Lung (tissue), 17 donors: ENCODE measurements at places on chromosomes 3 and 15.

- DNase-seq, result no peak
Measured at GRCh38 chr3:146271180-146271579, 20.3 kb upstream of the PLSCR4 start.

GRCh38 chr3:81696090-81696489, 65.4 kb downstream of the GBE1 start:
- DNase-seq, result no peak

DNA sequence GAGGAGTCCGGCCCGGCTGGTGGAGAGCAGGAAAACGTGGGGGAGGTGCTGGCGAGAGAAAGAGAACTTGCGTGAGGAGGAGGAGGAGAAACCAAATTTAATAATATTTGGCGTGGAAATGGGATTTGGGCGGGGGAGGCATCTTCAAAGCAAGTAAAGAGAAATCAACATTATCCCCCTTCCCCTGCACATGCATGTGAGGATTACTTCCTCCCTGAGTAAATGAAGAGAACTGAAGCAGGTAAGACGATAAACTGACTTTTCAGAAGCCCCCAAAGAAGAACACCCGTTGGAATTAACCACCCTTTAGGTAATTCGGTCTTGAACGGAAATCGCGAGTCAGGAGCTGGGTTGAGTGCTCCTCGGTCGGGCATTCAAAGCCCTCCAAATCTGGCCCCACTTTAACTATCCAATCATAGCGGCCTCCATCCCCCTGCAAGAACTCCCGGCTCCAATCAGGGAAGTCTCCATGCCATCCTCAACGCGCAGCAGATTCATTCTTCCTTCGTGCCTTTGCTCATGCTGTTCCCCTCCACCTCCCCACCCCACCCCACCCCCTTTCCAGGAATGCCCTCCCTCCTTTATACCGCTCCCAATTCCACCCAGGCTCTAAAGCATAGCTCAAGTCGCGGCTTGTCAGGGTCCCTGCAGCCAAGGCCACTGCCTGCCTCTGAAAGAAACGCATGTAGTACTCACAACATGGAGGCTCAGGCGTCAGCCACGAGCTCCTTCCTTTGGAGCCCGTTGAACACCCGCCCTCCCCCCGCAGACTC, 545 bp upstream of the RFX7 start:
- peak; percentile 86 for DNase-seq

- peak; percentile 50 for DNase-seq
Measured at GRCh38 chr15:60091157-60091556, 87.0 kb downstream of the FOXB1 start.

DNA sequence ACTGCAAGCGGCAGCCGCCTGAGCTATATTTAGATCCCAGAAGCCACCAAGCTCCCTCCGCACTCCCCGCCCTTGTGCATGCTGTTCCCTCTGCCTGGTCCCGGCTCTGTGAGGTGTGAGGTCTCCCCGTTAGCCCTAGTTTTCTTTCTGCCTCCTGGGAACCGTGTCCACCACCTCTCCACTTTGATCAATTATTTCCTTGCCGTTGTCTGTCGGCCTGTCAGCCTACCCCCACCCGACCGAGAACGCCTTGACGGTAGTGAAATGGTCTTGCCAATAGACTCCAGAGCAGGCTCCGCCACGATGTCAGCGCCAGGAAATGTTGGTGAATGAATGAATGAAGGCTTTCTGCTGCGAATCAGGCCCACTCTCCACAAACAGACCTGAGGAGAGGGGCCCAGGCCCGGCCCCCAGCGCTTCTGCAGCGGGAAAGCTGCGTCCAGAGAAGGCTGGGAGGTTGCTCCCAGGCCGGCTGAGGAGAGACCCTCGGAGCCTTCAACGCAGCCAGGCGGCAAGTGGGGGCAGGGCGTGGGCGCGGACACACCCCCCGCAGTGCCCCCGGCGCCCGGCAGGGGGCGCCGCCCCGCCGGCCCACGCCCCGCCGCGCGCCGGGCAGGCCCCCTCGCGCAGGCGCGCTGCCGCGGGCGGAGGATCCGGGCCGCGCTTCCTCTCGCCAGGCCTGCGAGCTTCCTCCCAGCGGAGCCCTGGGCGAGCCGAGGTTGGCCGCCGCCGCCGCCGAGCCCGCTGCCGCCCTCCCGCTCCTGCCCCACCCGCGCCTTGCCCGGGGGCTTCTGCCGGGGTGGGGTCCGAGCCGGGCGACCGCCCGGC, at the start of gene CSK:
CSK (plus strand) TSS at position 650 of the 828 bp plus-strand sequence. CDS start 16,218 bp downstream, outside the sequence.
- DNase-seq, result peak; percentile 80

GRCh38 chr3:88191872-88192409, 42.2 kb downstream of the C3orf38 start:
- no peak for DNase-seq

DNA sequence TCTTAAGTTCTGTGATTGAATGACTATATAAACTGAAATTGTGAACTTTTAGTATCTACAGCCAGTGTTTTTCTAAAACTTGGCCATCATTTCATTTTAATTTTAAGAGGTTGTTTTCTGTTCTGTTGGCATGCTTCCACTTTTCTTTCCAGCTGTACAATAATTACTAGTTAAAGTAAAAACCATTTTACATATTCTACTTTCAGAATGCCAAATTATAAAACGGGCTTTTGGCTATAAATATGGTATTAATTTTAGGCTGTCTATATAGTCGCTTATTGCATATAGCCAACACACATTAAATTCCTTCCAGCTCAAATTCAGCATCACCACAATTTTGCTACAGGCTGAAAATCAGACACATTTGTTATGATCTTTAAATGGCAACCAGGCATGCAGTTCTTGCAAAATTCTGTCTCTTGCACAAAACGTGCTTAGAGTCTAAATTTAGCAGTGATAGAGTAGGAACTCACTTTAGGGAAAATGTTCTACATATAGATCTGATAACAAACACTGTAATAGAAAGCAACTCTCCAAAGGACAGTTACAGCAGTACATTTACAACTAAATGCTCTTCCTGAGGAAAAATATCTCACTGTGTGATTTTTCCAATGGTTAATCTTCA, 81.1 kb downstream of the BTD start:
- DNase-seq, result peak; percentile 74

- DNase-seq, result no peak
Measured at GRCh38 chr3:86176445-86176784, 814.5 kb downstream of the VGLL3 start.

DNA sequence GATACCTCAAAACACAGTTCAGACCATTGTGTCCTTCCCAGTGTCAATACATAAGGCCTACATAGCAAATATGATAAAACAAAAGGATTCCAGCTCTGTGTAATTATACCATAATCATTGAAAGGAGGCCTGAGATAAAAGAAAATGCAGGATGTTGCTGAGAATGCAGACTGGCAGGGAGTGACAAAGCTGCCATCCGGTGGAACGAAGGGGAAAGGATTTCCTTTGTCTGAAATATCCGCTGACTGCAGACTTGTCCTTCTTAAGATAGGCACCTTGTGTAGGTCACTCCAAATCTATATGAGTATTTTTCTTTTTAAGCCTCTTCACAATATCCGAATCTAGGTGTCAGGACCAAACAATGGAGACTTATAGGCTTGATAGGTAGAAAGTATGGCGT, 108.0 kb downstream of the KCNH8 start:
- DNase-seq, result no peak

GRCh38 chr3:122979211-122979610, 48.4 kb downstream of the SEMA5B start:
- peak; percentile 50 for DNase-seq

DNA sequence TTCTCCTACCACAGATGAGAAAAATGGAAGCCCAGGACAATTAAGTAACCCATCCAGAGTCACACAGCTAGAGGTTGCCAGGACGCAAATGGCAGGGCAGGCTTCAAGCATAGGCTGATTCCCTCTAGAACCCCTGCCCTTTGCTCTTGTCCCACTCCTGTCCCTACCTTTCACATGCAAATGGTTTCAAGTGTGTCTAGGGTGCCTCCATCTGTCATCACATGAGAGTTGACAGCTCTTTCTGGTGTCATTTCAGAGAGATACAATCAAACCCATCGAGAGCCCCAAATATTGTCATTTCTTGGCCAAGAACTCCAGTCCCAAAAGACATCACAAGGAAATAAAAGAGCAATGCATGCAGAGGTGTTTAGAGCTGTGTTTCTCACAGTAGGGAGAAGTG, 23.7 kb downstream of the CCDC12 start:
- peak; percentile 6 for DNase-seq

GRCh38 chr3:139718415-139718814, 40.6 kb upstream of the NMNAT3 start:
- peak; percentile 59 for DNase-seq

DNA sequence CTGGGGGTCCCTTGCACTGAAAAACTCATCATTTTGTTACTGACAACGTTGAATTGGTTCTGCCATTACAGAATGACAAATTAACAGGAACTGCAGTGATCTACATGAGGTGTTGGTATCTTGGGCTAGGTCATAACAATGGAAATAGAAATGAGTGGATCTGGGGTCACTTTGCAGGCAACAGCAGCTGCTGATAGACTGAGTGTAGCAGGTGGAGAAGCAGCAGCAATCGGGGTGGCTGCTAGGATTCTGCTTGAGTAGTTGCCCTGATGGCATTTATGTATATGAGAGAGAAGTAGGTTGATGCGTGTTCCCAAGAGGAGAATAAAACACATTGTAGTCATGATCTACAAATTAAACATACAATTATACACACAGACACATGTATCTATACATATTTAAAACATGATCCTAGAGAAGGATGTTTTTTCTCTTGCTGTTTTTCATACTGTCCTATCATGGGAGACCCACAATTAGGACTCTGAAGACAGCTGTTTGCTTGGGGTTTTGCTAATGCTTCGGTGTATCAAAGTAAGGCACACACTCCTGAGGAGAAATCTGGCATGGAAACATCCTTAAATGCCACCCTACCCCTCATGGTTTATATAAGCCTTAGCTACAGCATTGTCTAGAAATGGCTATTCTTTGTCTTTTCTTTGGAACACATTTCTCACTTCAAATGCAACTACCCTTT, 15.8 kb upstream of the THBS1 start:
- DNase-seq, result no peak

DNA sequence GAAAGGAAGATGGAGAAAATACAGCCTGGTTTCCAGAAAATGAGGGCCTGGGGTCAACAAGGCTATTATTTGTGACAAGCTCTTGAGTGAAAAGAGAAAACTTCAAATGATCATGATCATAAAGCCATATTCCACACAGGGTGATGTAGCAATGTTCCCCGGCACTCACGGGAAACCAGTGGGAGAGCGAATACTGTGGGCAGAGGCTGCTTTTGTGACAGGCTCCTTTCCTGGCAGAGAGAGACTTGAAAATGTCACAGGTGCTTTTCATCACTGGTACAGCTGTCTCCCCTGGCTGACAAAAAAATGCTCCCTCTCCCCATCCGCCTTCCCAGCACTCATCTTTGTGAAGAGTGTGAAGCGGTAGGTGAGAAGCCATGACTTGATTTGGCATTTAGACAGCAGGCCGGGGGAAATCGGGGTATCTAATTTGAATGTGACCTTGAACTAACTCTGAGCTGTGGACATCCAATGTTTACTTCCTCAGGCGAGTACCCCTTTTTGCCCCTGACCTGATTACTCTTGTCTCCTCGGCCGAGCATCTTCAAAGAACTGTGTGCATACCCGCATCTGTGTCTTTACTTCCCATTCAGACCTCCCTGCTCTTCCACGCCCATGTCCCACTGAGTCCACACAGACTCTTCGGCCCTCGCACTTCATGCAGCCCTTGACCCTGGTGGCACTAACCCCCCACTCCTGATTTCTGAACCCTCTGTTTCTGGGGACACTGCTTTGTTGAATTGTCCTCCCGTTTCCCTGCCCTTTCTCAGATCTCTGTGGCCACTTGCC, 23.2 kb downstream of the CA12 start:
- DNase-seq, result no peak

DNA sequence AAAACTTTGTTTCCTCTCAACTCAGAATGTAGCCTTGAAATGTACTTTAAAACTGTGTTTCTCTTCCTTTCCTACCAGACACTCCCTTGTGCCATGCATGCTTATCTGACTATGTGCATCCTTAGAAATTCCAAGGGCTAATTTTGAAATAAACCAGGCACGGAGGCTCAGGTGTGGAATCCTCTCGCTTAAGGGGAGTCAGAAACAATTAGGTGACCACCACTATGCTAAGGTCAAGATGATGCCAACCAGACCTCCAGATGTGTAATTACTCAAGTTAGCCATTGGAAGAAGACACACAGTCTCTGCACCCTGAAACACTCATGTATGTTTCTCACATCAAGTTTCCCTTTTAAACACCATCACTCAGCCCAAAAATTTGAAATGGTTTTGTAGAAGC, 572.1 kb downstream of the VGLL3 start:
- DNase-seq, result no peak

GRCh38 chr3:43298292-43298691, 12.0 kb downstream of the SNRK start:
- no peak for DNase-seq

DNA sequence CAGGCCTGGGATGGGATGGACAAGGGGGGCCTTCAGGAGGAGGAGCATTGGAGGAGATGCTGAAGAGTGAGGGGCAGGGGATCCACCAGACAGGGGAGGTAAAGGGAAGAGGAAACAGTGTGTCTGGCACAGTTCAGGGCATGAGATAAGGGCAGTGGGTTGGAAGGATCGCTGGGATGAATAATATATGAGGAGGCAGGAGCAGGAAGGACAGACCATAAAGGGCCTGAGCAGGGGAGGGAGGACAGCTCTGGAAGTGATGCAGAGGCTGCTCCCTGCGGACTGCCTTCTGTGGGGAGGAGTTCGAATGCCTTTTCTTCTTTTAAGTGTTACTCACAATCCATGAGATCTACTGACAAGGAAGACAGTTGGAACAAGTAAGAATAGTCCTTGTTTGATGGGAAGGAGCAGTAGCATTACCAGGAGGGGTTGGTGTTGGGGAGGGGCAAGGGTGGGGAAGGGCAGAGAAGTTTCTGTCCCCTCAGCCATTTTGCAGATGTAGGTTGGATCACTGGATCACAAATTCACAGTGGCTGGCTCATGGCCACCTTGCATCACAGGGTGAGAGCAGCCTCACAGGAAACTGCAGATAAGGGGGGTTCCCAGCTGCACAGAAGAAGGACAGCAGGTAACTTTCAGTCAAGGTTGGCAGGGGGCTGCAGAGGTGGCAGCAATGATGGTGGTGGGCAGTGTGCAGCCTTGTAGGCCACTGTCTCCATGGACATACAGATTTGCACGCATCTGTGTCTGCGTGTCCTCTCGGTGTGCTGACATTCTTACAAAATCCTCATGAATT, 91.9 kb upstream of the SNRPN start:
- no peak for DNase-seq

- no peak for DNase-seq
Measured at GRCh38 chr15:31128477-31128876, 27.0 kb upstream of the TRPM1 start.

- no peak for DNase-seq
Measured at GRCh38 chr3:23256741-23257435, 53.8 kb downstream of the UBE2E2 start.

DNA sequence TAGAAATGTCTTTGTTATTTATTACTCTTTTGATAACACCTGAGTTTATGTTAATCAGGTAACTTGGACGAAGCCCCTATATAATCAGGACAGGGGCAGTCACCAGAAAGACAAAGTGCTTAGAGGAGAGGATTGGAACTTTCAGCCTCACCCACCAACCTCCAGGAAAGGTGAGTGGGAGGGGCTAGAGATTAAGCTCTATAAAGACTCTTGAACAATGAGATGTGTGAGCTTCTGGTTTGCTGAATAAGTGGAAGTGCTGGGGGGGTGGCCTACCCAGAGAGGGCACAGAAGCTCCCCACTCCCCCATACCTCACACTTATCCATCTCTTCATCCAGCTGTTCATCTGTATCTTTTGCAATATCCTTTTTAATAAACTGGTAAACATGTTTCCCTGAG, 73.9 kb downstream of the TTBK2 start:
- no peak for DNase-seq
